ENCODE measurements at places on chromosomes 7 and 10.
A peak's percentile ranks its signal among the peaks of the same experiment; 100 is the strongest.

DNA sequence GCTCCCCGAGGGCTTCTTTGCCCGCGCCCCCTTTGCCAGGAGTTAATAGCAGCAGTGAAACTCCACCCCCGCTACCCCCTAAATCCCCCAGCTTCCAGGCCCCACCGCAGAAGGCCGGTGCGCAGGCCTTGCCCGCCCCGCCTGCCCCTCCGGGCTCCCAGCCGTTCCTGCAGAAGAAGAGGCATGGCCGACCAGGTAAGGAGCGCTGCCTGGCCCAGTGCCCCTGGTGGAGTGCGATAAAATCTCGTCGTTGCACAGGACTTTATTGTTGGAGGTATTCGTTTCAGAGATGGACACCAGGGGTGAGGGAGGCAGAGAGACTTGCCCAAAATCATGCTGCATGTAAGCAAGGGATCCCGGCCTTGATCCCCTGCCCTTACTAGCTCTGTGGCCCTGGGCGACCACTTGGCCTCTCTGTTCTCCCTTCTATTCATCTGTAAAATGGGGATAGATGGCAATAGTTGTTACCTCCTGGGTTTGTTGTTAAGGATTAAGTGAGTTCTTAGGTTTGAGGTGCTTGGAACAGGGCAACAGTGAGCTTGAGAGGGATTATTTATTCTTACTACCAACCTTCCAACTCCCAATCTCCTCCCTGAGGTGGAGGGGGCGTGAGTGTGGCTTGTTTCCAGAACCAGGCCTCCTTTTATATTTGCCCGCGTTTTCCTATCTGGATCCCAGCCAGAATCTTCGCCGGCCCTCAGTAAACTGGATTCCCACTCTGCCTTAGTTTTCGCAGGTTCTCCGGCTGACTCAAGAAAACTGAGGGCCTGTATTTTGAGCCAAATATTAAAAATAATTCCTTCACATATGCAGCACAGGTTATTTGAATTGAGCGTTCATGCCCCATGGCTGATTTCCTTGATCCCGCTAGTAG lies 78.3 kb downstream of the WIPF3 start:
- no peak for DNase-seq

DNA sequence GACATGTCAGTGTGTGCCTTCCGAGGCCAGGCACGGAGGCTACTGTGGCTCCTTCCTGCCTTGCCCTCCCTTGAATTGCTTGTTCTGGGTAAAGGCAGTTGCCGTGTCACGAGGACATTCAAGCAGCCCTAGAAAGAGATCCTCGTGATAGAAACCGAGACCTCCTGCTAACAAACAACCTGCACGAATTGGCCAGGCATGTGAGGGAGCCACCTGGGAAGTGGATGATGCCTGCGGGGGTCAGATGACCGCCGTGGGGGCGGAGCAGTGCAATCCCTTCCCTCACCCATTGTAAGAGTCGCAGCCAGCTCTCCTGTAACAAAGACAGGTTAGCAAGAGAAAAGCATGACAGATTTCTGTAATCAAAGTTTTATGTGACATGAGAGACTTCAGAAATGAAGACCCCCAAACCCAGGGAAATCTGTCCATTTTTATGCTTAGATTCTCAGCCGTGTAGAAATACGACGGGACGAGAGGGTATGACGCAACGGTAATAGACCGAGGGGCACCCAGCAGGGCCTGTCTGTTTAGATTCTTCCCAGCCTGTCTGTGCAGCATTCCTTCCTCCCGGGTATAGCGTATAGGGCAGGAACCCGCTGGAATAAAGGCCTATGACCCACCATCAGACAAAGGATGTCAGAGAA lies 241.7 kb downstream of the GATA3 start:
- no peak for DNase-seq

DNA sequence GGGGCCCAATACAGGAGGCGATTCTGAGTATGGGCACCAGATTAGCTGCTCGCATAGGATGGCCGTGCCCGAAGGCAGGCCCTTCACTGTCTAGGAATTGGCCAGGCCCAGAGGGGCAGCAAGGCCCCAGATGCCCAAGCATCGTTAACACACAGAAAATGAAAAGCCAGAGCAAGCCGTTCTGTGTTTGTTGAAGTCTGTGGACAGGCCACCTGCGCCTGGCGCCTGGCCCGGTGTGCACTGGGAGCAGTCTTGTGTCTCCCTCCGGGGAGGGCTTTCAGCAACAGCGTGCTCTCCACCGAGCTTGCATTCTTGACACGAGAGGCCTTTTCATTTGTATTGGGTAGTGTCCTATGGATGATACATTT lies 34.5 kb upstream of the TTYH3 start:
- DNase-seq: no peak

DNA sequence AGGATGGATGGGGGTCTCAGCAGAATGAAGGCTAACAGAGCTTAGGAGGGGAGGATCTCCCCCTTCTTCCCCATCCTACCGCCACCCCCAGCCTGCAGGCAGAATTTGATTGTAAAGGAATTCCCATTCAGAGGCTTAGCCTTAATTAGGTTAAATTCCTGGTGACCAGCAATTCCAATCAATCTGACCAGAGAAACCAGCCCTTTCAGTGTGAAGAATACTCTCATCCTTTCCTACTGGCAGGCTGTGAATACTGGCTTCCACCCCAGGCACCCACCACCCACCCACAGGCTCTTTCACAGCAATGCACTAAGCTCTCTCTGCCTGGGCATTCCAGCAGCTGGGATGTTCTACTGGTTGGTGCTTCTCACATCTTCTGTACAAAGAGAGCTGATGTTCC lies 137.9 kb upstream of the LYZL1 start:
- DNase-seq: peak; percentile 47

GRCh38 chr10:3516234-3516922 lies 268.6 kb downstream of the KLF6 start:
- DNase-seq: no peak
